ENCODE measurements at places on chromosomes 7 and 10.

- no peak for DNase-seq
Observed at GRCh38 chr7:7202375-7202720, 20.0 kb downstream of the C1GALT1 start.

- no peak for DNase-seq
Observed at GRCh38 chr7:89312551-89312950, 517.0 kb upstream of the TEX47 start.

- DNase-seq: no peak
Observed at GRCh38 chr7:3981281-3981680, 680.2 kb downstream of the SDK1 start.

DNA sequence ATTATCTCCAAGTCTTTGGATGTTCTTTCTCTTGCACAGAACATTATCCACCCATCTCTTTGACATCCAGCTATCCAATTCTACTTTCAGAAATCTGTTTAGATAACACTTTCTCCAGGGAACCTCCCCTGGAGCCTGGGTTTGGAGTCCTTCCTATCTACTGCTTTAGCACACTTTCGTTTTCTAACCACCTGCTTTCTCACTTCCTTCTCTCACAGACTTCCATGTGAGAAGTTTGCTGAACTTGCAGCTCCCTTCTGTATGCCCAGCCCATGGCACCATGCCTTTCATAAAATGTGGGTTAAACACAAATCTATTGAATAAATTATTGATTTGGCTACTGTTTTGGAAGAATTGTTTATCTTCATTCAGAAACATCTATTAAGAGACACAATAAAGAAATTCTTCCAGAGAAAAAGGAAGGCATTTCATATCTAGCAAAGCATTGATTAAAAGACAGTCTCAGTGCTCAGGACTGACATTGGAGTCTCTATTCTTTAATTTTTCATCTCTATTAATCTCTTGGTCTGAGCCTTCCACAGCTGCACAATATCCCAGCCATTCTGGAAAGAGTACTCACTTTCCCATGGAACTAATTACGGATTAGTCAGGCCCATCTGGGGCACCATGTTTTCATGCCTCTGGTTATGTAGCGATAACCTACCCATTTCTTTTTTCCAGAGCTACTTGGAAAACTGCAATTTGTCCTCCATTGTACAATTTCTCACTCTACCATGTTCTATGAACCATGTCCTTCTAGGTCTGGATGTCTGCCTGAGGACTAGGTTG is 1077.3 kb downstream of the SORCS3 start:
- DNase-seq: no peak

DNA sequence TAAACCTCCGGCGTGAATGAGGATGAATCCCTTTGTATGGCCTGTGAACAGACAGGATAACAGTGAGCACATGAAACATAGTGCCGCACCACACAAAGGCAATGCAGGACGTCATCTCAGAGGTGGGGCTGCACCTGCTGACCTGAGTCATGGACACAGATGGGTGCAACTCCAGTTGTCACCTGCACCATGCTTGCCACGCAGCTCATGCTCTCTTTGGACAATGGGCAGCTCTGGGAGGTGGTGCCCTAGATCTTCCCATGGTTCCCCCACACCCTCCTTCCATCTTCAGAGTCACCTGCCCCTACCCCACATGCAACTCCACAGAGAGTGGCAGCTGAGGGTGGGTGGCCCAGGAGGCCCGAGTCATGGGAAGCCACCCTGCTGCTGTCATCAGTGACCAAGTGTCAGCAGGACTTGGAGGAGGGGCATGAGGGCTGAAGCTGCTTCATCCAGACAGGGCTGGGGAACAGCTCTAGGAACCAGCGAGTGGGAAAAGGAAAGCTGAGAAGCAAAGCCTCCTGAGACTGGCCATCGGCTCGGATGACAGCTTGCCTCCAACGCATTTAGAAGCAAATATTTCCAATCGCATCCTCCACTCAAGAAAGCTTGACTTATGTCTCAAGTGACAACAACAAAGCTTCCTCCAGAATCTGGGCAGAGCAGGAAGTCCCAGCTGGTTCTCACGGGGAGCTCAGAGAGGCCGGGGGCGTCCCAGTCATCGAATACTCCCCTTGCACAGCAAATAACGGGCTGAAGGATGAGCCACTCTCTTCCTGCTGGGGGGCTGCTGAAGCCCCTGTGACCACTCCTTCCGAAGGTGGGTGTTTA is 27.1 kb downstream of the VIPR2 start:
- no peak for DNase-seq

DNA sequence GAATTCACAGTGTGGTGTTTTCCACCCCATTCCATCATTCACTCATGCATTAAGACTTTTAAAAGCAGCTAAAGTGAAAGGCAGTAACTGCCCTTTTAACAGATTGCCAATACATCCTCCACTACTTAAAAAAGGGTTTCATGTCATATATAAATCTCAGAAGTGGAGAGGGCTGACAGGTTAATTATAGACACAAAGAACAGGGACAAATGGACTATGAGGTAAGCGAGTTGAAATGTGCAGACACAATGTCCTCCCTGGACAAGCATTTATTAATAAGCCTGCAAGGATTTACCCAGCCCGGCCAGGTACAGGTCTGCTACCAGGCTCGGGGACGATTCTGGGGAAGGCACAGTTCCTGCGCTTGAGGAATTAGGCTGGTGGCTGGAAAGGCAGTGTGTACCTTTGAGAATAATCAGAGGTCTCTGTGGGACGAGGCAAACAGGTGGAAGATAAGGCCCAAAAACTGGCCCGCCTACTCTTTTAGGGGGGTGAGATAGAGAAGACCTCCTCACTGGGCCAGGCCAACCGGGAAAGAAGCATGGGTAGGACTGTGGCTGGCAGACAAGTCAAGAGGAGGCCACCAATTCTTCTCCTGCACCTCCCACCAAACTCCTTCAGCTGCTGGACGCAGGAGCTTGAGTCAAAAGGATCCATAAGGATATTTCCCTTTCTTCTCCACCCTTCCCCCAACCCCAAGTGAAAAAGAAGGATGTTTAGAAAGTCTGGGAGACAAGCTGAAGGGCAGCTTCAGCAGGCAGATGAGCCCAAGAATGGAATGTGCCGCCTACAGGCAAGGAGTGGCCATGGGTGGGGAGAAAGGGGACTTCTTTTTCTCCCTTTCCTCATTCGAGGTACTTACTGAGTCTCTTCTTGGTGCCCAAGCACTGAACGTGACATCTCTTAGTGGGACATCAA is 1.5 kb downstream of the PDLIM1 start:
- DNase-seq: no peak

DNA sequence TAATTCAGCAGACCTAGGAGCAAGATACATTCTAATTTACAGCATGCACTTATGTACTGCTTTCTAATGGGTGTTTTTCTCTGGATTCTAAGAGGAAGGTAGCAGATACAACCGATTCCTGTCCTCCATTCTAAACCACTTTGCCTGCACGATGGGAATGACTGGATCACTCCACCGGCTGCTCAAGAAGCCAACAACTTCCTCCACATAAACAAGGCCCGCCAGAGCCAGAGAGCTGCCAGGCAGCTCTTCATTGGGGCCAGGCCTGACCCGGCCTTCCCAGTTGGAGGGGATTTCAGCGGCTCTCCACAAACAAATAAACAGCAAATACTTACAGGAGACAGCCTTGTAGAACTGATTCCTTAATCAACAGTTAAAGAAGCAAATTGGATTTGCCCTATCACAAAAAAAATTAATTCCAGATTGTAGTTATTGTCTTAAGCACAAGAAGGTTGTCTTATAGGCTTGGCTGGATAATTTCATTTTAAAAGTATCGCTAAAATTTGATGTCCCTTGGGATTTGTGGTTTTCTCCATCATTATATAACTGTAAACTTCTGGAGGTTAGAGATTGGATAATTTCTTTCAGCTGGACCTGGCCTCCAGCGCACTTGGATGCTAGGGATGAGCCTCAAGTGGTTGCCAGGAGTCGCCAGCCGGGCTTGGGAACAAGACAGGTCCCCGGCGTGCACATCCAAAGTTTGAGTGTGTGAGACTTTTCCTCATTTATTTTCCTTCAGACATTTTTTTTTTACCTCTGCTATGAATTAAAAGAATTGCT is 20.9 kb downstream of the EBF3 start:
- DNase-seq: no peak

- DNase-seq: no peak
Observed at GRCh38 chr10:58674251-58674650, 161.6 kb downstream of the BICC1 start.
